ENCODE measurements at places on chromosomes 4 and X.

DNA sequence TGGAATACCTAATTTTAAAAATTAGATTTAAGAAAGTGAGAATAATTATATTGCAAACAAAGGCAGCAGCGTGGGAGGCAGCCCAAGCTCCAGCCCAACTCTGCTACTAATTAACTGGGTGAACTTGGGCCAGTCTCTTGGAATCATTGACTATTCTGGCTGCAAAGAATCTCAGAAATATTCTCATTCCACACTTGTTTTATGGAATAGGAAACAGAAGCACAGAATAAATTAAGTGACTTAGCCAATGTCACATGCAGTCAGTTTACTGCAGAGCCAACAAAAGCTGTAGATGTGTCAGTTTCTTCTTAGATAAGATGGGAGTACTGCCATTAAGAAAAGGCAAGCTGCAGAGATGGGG is 132.6 kb upstream of the FAM9B start:
- no peak for DNase-seq

- no peak for DNase-seq
Observed at GRCh38 chrX:30590368-30590767, 12.8 kb upstream of the TASL start.

GRCh38 chrX:10649265-10649664 is 28.9 kb upstream of the MID1 start:
- no peak for DNase-seq

- no peak for DNase-seq
Observed at GRCh38 chr4:5409972-5410618, 298.3 kb downstream of the EVC2 start.

DNA sequence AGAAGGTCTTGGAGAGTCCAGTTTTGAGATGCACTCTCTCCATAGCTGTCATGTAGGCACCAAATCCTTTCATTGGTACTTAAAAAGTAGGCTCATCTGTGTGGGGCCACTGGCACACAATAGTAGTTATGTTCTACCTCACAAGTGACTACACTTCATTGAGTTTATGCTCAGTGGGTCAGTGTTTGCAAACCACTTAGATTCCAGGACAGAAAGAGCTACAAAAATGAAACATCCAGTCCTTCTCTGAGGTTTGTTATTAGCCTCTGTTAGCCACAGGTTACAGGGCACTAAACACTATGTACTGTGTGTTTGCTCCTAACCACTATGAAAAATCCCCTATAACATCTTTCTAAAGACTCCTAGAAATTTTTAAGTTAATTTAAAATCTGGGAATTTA is 13.8 kb downstream of the RAB28 start:
- DNase-seq: no peak

- no peak for DNase-seq
Observed at GRCh38 chr4:7417639-7418038, 17.1 kb downstream of the PSAPL1 start.

Data from activated CD4-positive, alpha-beta T cell treated with anti-CD3 and anti-CD28 coated beads, Interleukin-2, amount 50 U/mL, for 1 hour (primary cell).